ENCODE measurements at places on chromosomes 6 and 20. TPM values are rescaled to one million over a fixed set of nuclear protein-coding genes. Genes with fewer than 3 reads are reported as not detected.

DNA sequence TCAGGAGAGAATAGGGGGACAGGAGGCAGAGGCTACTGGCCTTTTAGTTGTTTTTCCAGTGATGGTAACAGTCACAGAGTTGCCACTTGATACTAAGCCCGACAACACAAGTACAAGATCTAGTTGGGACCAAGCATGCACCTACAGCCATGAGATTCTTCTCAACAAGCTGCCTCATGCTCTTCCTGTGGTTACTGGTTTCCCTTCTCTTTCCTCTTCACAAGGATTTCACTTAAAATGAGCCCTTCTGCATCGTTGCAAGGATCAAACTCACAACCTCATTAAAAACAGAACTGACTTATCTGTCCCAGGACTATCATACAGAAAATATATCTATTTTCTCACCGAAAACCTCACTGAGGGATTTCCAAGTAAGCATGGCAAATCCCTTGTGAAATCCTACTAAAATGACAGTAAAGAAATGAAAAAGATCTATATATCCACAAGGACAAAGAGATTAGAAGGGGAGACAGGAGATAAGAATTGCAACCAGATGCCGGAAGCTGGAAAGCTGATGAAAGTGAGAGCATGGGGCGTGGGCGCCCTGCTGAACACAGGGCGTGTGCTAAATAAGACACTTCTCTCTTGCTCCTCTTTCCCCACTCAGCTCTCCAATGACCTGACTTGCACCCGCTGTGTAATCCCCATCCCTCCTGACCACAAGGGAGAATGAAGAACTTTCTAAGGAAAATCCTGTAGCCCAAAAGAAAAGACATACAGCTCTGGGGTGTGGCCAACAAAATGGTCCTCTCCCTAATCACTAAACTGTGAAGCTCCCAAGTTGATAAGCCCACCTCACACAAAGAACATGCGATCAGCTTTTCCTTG, 13.4 kb downstream of the MTFR2 start:
- H3K4me3 ChIP-seq, result no peak overlapping the region
- no peak overlapping the region for H3K27ac ChIP-seq
- H3K4me1 ChIP-seq, result no peaks in the 10 kb centered on the region
- H3K36me3 ChIP-seq, result peaks cover 6% of the 10 kb centered on the region

The RAET1L gene
- polyA plus RNA-seq, result not detected

- no peak overlapping the region for H3K27ac ChIP-seq
- peaks cover 3% of the 10 kb centered on the region for H3K27me3 ChIP-seq
- H3K4me3 ChIP-seq, result no peak overlapping the region
- no peaks in the 10 kb centered on the region for H3K36me3 ChIP-seq
- no peaks in the 10 kb centered on the region for H3K4me1 ChIP-seq
These were observed 175.5 kb upstream of the FOXQ1 start for GRCh38 chr6:1136415-1136774.

DNA sequence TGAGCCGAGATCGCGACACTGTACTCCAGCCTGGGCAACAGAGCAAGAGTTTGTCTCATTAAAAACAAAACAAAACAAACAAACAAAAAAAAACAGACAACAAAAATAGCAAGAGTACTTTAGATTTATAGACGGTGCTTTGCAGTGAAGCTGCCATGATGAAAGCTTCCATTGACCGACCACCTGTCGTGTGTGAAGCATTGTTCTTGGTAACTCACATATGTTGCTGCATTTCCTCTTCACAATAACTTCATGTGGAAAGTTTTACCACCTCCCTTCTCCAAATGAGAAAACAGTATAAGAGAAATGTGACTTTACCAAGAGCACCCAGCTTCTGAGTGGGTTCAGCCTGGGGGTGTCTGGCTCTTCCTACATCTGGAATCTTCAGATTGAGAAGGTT, 56.4 kb upstream of the PTGIS start:
- no peak for DNase-seq
- no peak overlapping the region for H3K27ac ChIP-seq
- no peak overlapping the region for H3K4me3 ChIP-seq
- H3K4me1 ChIP-seq, result no peaks in the 10 kb centered on the region
- H3K27me3 ChIP-seq, result no peaks in the 10 kb centered on the region

- no peaks in the 10 kb centered on the region for H3K27me3 ChIP-seq
- no peak overlapping the region for H3K27ac ChIP-seq
- H3K4me1 ChIP-seq, result no peaks in the 10 kb centered on the region
- no peaks in the 10 kb centered on the region for H3K36me3 ChIP-seq
These were observed 85.2 kb upstream of the PHACTR3 start for GRCh38 chr20:59518881-59519706.

- no peak for DNase-seq
- H3K4me3 ChIP-seq, result no peak overlapping the region
- no peak overlapping the region for H3K27ac ChIP-seq
- no peaks in the 10 kb centered on the region for H3K36me3 ChIP-seq
These were observed 6.5 kb upstream of the UQCC2 start for GRCh38 chr6:33717934-33718455.

The SRMS gene
- not detected for polyA plus RNA-seq

The BANF2 gene
- not detected for polyA plus RNA-seq

DNA sequence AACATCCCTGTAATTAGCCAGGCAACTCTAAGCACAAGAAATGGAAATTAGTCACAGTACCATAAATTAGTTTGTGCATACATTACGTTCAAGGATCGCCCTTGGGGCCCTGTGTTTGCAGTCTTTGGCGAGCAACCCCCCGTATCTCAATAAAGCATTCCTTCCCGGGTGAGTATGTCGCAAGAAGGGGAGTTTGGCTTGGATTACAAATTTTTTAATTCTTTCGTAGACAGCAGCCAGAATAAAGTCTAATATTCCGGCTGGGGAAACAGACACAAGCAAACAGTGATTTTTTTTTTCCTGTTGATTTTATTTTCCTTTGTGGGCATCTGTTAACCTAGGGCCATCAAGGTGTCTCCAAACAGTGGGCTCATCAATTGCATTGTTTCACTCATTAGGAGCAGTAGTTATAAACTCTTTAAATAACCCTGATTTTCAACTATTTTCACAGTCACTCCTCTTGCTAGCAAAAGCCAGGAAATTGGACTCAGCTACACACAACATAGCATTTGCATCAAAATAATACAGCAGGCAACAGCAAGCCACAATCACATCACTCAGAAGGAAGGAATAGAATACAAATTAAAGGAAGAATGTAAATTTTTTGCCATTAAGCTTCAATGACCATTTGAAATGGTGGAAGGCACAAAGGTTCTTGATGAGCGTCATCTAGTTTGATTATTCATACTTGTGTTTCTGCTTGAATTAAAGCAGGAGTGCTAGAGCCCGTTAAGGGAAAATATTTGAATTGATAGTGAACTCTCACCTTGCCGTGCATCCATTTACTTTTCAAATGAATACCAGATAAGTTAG, 85.3 kb downstream of the LINC00237 start:
- H3K27me3 ChIP-seq, result peaks cover 19% of the 10 kb centered on the region
- H3K27ac ChIP-seq, result no peak overlapping the region
- DNase-seq, result no peak
- no peaks in the 10 kb centered on the region for H3K4me1 ChIP-seq
- no peaks in the 10 kb centered on the region for H3K36me3 ChIP-seq
- no peak overlapping the region for H3K4me3 ChIP-seq

GRCh38 chr6:87653074-87653962, 48.7 kb downstream of the AKIRIN2 start:
- H3K36me3 ChIP-seq, result peaks cover 20% of the 10 kb centered on the region
- DNase-seq, result no peak
- H3K27ac ChIP-seq, result no peak overlapping the region
- no peaks in the 10 kb centered on the region for H3K4me1 ChIP-seq
- no peaks in the 10 kb centered on the region for H3K27me3 ChIP-seq

DNA sequence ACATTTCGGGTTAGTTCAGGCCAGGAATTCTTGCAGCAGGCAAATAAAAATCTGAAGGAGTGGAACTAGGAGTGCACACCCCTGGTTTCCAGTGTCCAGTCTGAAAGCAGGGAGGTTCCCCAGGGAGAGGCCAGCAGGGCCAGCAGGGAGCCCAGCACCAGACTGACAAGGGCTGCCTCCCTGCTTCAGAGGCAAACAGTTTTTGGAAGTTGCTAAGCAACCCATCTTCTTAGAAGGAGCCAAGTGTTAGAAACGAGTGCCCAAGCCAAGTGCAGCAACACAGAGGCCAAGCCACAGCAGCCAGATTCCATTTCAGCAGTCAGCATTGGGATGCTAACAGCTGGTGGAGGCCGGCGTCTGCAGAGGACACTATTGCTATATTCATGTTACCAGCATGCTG, 179.1 kb downstream of the SYNDIG1 start:
- DNase-seq, result no peak
- H3K4me3 ChIP-seq, result no peak overlapping the region
- peaks cover 24% of the 10 kb centered on the region for H3K4me1 ChIP-seq

The SRSF12 gene
- 1.1 TPM for polyA plus RNA-seq
